Heart left ventricle (tissue), 16 donors: ENCODE measurements at places on chromosomes 2 and 18. TPM values are rescaled to one million over a fixed set of nuclear protein-coding genes. Genes with fewer than 3 reads are reported as not detected.

- no peaks in the 10 kb centered on the region for H3K4me1 ChIP-seq
- H3K4me3 ChIP-seq, result no peak overlapping the region
- H3K27me3 ChIP-seq, result no peaks in the 10 kb centered on the region
- no peak overlapping the region for H3K27ac ChIP-seq
Measured at GRCh38 chr2:221380686-221381085, 191.4 kb downstream of the EPHA4 start.

GRCh38 chr2:117406443-117406842 lies 408.0 kb upstream of the DDX18 start:
- DNase-seq, result no peak
- H3K36me3 ChIP-seq, result no peaks in the 10 kb centered on the region
- no peaks in the 10 kb centered on the region for H3K27me3 ChIP-seq
- no peaks in the 10 kb centered on the region for H3K4me1 ChIP-seq
- no peak overlapping the region for H3K4me3 ChIP-seq

DNA sequence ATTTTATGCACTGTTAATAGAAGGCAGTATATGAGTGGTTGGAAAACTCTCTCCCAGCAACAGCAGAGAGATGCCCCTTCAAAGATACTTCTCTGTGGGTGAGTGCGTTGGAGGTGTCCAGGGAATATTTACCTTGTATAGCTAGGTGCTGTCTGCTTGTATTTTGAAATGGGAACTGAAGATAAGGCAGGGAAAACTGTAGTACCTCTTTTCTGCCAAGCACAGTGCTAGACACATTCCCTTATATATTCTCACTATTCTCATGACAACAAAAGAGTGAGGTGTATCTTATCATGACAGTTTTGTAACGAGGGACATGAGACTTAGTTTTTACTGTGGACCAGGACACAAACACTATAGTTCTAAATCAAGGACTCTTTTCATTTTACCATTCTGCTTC lies 2.1 kb downstream of the TTC39C start:
- no peak for DNase-seq
- no peak overlapping the region for H3K27ac ChIP-seq
- H3K27me3 ChIP-seq, result no peaks in the 10 kb centered on the region
- H3K4me3 ChIP-seq, result no peak overlapping the region

DNA sequence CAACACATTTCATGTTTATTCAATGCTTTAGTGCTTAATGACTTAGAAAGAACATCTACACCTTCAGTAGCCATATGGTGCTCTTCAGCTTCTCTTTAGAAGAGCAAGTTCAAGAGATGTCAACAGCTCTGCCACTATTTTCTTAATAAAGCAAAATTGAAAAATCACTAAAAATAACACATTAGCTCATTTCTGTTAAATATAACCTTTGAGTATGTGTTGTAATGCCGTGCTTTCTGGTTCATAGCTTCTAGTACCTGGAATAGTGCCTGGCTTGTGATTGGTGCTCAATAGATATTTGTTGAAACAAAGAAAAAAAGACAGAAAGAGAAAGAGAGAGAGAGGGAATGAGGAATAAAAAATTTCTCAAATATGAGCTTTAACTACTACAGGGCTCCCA lies 349.8 kb upstream of the SPRED2 start:
- H3K27ac ChIP-seq, result no peak overlapping the region
- no peak overlapping the region for H3K4me3 ChIP-seq
- no peak for DNase-seq
- no peaks in the 10 kb centered on the region for H3K27me3 ChIP-seq

Gene CEP192
- 8.6 TPM for polyA plus RNA-seq

GRCh38 chr2:230783101-230783500 lies 70.5 kb downstream of the CAB39 start:
- no peaks in the 10 kb centered on the region for H3K36me3 ChIP-seq
- H3K27ac ChIP-seq, result no peak overlapping the region
- no peak overlapping the region for H3K4me3 ChIP-seq
- H3K27me3 ChIP-seq, result no peaks in the 10 kb centered on the region
- peaks cover 35% of the 10 kb centered on the region for H3K4me1 ChIP-seq

- DNase-seq, result no peak
- H3K4me3 ChIP-seq, result no peak overlapping the region
- H3K4me1 ChIP-seq, result no peaks in the 10 kb centered on the region
- H3K27me3 ChIP-seq, result no peaks in the 10 kb centered on the region
Measured at GRCh38 chr2:40653829-40654228, 201.9 kb upstream of the SLC8A1 start.

DNA sequence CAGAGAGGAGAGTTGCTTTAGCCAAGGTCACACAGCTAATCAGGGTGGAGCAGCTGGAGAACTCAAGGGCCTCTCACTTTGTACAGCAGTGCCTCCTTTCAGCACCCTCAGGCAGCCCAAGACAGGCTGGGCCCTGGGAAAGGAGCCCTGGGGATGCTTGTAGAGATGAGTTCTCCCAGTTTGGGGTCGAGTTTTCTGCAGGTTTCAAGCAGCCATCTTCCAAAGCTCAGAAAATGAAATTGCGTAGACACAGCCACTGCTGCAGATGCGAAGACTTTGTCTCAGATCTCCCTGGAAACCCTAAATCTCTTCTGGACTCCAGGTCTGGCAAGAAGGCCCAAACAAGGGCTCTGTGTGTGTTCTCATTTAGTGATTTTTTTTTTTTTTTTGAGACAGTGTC lies 22.5 kb downstream of the THNSL2 start:
- H3K4me1 ChIP-seq, result no peaks in the 10 kb centered on the region
- no peak overlapping the region for H3K4me3 ChIP-seq
- no peak overlapping the region for H3K27ac ChIP-seq
- H3K36me3 ChIP-seq, result no peaks in the 10 kb centered on the region

DNA sequence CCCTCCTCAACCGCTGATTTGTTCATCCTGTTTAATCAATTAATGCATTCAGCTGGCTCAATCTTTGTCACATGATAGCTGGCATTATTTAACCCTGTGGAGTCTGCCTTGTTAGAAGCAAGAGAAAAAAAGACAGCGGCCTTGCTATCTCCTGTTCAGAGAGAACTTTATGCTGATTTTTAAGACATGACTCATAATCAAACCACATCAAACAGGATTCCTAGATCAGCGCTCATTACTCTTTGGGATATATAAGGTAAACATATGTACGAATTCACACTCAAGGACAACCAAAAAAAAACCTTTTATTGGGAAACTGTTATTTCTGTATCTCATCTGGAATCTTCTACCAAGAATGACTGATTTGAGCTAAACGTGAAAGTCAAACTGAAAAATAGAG lies 195.1 kb downstream of the C1D start:
- no peaks in the 10 kb centered on the region for H3K4me1 ChIP-seq
- no peaks in the 10 kb centered on the region for H3K36me3 ChIP-seq
- H3K27ac ChIP-seq, result no peak overlapping the region
- no peak overlapping the region for H3K4me3 ChIP-seq
- no peaks in the 10 kb centered on the region for H3K27me3 ChIP-seq

Gene HOXD12
- not detected for polyA plus RNA-seq

DNA sequence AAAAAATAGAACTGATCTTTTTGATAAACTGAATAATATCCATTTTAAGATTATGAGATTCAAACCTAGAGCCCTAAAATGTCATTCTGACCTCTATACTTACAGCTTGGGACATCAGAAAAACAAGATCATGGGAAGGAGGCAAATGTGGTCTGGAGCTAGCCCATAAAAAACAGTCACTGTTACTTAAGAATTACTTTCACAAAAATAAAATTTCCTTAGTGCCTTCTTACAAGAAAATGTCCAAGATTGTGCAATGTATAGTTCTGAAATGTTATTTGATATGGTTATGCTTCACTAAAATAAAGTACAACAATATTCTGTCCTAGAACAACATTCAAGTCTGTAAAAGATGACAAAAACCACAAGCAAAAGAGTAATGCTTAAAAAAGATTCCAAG lies 247.6 kb downstream of the DYM start:
- no peaks in the 10 kb centered on the region for H3K36me3 ChIP-seq
- no peaks in the 10 kb centered on the region for H3K27me3 ChIP-seq
- no peak overlapping the region for H3K27ac ChIP-seq
- no peaks in the 10 kb centered on the region for H3K4me1 ChIP-seq
- no peak for DNase-seq

- no peak overlapping the region for H3K4me3 ChIP-seq
- no peaks in the 10 kb centered on the region for H3K36me3 ChIP-seq
- H3K4me1 ChIP-seq, result no peaks in the 10 kb centered on the region
Measured at GRCh38 chr2:235270956-235271355, 222.9 kb upstream of the AGAP1 start.
